Ammon's horn (tissue), 1 donor: ENCODE measurements at places on chromosomes 5 and 9.

DNA sequence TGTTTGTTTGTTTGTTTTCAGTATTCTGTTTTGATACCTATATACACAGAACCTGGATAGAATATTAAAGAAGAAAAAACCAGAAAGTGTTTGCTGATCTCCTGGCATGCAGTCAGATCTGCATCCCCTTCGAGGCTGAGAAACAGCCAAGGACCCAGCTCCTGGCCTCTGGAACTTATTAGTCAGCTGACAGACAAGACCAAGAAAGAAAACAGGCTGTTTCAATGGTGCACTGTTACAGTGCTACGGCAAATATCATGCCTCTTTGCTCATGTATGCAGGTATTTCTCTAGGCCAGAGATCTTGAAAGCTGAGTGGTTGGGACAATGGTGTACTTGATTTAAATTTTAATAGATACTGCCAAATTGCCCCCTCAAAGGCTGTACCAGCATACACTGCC lies 95.0 kb downstream of the C5orf15 start:
- DNase-seq: no peak

DNA sequence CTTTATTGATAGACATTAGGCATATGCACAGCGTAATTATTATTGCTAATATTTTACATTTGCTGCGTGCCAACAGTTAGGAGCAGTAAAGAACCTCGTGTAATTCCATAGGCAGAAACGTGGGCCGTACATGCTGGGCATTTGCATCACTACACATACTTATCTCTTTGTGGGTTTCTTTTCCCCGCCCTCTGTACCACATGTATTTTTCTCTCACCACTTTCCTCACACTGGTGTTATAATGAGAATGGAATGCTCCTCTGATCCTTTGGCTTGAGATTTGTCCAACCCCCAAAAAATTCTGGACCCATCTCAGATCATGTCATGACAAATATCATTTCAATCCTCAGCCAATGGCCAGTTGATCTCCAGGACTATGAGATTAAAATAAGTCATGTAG lies 1952.6 kb upstream of the WWC1 start:
- DNase-seq: no peak

GRCh38 chr5:179819296-179820126 lies 1.2 kb upstream of the SQSTM1 start:
- peak; percentile 71 for DNase-seq

GRCh38 chr5:173707392-173707791 lies 90.9 kb upstream of the BOD1 start:
- peak; percentile 43 for DNase-seq
